ENCODE measurements at places on chromosomes 1 and 21. TPM values are rescaled to one million over a fixed set of nuclear protein-coding genes. Genes with fewer than 3 reads are reported as not detected.

GRCh38 chr1:245879091-245879490 lies 628.0 kb downstream of the SMYD3 start:
- DNase-seq, result no peak

- DNase-seq, result no peak
Measured at GRCh38 chr1:113282893-113283285, 107.4 kb upstream of the MAGI3 start.

DNA sequence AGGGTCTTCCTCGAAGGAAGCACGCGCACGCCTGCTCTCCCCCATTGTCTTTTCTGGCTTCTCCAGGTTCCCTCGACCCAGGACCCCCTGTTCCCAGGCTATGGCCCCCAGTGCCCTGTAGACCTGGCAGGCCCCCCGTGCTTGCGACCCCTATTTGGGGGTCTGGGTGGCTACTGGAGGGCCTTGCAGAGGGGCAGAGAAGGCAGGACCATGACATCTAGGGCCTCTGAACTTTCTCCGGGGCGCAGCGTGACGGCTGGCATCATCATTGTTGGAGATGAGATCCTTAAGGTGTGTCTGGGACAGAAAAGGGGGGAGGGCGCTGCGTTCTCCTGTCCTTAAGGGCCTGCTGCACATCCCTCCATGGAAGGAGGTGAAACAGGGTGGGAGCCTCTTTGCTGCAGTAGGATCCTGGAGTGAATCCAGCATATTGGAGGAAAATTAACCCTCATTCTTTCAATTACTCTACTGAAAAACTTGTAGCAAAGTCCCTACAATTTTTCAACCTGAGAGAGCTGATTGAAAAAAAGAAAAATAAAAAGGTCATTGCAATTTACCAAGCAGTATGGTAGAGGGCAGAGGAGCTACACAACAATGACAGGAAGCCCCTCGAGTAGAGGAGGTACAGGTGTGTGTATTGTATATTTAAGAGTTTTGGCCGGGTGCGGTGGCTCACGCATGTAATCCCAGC lies 777 bp downstream of the FLAD1 start:
- DNase-seq, result no peak

DNA sequence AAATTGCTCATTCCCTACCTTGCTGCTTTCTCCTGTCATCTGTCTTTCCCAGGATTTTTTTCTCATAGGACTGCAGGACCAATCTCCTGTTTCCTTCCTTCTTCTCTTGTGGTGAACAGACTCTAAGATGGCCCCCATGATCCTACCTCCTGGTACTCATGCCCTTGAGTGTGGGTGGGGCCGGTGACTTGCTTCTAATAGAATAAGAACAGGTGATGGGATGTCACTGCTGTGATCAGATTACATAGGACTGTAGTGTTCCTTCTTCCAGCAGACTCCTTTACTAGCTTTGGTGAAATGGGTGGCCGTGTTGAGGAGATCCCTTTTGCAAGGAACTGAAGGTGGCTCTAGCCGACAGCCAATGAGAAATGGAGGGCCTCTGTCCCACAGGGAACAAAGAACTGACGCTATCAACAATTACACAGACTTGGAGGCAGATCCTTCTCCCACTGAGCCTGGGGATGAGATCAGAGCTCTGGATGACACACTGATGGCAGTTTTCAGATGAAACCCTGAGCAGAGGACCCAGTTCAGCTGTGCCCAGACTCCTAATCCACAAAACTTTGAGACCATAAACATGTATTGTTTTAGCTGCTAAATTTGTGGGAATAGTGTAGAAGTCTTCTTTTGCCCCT lies 7.5 kb downstream of the GSTM3 start:
- no peak for DNase-seq

- peak; percentile 9 for DNase-seq
Measured at GRCh38 chr1:17335821-17336710, 28.1 kb downstream of the PADI4 start.

GRCh38 chr1:31615939-31616338 lies 1.6 kb upstream of the HCRTR1 start:
- DNase-seq, result no peak

DNA sequence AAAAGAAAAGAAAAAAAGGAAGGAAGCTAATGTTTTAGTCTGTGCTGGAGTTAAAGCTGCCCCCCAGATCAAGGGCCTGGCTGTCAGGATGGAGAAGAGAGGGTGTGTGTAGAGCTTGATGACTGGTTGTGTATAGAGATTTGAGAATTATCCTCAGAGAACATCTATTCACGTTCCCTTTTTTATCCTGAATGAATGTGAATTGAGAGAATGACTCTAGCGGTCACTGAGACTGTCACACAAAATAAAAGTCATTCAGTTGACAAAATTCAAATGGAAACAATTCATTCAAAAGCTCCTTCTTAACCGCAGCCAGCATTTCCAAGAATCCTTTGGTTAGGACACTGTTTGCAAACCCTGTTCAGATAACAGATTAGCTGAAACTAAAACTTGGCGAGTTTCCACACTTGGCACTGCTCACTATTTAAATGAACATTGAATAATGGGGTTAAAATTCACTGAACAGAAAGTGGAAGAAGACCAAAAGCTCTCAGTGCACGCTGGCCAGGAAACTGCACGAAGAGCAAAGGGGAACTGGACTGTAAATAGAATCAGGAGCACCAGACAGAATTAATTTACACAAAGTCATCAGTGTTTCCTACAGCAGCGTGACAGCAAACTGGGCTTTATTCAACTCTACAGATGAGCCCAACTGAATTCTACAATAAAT lies 13.6 kb upstream of the FAM89A start:
- no peak for DNase-seq

DNA sequence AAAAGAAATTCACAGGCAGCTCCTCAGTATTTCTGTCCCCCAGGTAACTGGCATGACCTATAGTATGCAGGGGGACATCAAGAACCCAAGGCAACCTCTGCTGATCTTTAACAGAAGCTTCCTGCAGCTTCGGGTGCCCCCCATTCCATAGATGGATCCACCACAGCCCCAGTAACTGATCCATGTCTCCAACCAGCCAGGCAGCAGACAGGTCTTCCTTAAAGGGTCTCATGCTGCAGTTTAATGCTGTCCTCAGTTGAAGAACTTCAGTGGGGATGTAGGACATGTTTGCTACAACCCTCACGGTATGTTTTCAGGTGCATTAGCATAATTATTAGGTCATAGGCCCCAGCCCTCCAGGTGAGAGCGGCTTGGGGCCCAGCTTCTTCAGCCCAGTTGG lies 90.9 kb upstream of the OLIG2 start:
- no peak for DNase-seq

- no peak for DNase-seq
Measured at GRCh38 chr1:236947794-236948193, 56.4 kb downstream of the MT1HL1 start.

DNA sequence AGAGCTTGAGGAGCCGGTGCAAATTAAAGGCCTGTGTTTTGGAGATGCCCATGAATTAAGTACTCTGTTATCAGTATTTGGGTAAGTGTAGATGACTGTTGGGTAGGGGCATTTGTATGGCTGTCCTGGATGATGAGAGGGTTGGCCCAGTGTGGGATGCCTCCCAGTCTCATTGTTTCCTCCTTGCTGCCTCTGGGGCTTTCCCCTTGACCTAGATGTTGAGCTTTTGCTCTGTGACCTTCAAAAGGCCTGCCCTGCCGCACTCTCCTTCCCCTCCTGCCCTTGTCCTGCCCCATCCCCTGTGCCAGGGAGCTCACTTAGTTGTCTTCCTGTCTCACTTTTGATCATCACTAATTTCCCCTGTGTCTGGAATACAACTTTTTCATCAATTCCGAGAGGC lies 10.0 kb downstream of the GALNT2 start:
- DNase-seq, result no peak

GRCh38 chr1:180112984-180113647 lies 41.6 kb upstream of the QSOX1 start:
- DNase-seq, result no peak

- DNase-seq, result no peak
Measured at GRCh38 chr21:43020771-43021170, 46.4 kb downstream of the PKNOX1 start.

GRCh38 chr21:35311985-35312384 lies 262.9 kb upstream of the RUNX1 start:
- no peak for DNase-seq

Gene TTC24
- polyA plus RNA-seq, result 0.80 TPM

Gene CFHR1
- polyA plus RNA-seq, result not detected

Gene SRSF4
- polyA plus RNA-seq, result 74.1 TPM

Gene C1orf185
- not detected for polyA plus RNA-seq

Gene CFAP45
- 0.40 TPM for polyA plus RNA-seq

Gene TTC34
- 0.31 TPM for polyA plus RNA-seq

Gene TNFRSF18
- 4.1 TPM for polyA plus RNA-seq

Gene EXOSC10
- polyA plus RNA-seq, result 62.1 TPM

Gene BTBD8
- polyA plus RNA-seq, result 4.4 TPM

Gene JAM2
- polyA plus RNA-seq, result 50.0 TPM

Gene VHLL
- not detected for polyA plus RNA-seq

Measured in hindlimb muscle (tissue), 1 donor.